ENCODE measurements at places on chromosomes 3 and 15. TPM values are rescaled to one million over a fixed set of nuclear protein-coding genes. Genes with fewer than 3 reads are reported as not detected.

Gene CHAC1
- 9.2 TPM for total RNA-seq

Gene MGLL
- total RNA-seq: 75.1 TPM

Gene ZNF860
- total RNA-seq: 4.4 TPM

Gene ZDHHC23
- 10.4 TPM for total RNA-seq
